ENCODE measurements at places on chromosomes 4 and X.

DNA sequence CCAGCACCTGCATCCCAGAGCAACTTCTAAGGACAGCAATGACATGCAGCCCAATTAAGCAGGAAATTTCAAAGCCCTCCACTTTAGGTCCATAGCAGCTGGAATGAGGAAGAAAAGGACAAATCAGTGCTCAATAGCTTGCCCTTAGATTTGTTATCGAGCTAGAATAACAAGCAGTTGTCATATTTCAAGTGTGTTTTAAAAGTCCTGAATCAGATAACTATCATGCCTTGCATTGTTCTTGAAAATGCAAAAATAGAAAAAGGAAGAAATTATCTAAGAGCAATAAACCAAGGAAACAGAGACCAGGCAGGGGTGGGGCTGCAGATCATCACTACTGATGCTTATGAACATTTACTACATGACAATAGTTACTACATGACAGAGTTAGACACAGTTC, 43.9 kb upstream of the KLF3 start:
- DNase-seq, result no peak

GRCh38 chr4:11894977-11895376, 466.3 kb upstream of the HS3ST1 start:
- no peak for DNase-seq

DNA sequence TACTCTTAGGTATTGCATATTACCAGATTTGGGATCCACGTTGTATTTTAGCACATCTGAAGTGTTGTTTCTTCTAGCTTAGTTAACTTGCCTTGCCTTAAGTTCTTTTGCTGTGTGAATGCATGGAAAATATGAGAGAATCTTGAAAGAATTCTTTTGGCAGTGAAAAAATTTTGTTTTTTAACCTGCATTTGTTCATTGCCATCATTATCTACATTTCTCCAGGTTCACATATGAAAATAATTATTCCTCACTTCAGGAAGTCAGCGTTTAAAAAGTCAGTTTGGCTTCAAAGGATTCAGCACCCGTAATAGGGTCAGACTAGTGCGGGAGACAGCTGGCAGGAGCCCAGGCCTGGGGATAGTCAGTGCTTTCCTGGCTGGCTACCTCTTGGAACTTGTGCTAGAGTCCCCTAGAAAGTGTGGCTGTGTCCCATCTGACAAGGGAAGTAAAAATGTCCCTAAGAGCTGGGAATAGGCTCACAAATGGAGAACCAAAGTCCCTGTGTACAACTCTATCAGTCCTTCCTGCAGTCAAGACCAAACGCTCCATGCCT, 251.9 kb upstream of the KLF3 start:
- DNase-seq, result no peak

DNA sequence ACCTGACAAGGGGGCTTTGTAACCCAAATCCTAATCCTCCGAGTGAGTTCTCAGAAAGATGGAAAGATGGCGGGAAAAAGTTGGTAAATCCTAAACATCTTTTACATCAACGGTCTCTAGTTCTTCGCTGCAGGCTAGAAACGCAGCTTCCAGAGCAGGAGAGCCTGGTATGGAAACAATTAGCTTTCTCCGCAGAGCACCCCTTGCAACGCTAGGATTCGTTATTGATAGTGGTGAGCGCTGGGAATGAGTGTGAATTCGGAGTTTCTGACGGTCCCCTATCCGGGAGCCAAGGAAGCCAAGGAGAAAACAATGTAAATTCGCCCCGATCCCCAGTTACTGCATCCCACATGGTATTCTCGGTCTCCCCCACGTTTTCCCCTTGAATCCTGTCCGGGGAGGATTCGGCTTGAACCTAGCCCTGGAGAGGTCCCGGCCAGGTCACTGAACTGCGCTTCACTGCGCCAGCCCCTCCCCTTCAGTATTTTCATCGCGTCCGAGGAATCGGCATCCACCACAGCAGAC, 4.7 kb upstream of the NEUROG2 start:
- no peak for DNase-seq

- no peak for DNase-seq
Measured at GRCh38 chrX:103913356-103914020, 48.9 kb upstream of the TMSB15B start.

DNA sequence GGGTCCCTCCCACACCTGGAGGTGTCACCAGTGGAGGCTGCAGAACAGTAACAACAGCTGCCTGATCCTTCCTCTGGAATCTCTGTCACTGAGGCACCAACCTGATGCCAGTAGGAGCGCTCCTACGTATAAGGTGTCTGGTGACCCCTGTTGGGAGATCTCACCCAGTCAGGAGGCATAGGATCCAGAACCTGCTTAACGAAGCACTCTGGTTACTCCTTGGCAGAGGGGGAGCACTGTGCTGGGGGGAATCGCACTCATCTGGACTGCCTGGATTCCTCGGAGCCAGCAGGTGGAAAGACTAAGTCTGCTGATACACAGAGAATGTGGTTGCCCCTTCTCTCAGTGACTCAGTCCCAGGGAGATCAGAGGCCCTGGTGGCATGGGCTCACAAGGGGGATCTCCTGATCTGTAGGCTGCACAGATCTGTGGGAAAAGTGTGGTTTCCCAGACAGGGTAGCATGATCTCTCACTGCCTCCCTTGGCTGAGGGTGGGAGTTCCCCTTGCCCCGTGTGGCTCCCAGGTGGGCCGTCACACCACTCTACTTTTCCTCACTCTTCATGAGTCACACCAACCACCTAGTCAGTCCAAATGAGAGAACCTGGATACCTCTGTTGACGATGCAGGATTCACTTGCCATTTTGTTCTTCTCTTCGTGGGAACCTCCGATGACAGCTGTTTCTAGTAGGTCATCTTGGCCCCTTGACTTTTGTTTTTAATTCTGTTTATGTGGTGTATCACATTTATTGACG, 305.9 kb downstream of the IDS start:
- no peak for DNase-seq

- no peak for DNase-seq
Measured at GRCh38 chr4:6446538-6447451, 25.6 kb downstream of the PPP2R2C start.

- no peak for DNase-seq
Measured at GRCh38 chr4:168784786-168785461, 225.1 kb downstream of the CBR4 start.

DNA sequence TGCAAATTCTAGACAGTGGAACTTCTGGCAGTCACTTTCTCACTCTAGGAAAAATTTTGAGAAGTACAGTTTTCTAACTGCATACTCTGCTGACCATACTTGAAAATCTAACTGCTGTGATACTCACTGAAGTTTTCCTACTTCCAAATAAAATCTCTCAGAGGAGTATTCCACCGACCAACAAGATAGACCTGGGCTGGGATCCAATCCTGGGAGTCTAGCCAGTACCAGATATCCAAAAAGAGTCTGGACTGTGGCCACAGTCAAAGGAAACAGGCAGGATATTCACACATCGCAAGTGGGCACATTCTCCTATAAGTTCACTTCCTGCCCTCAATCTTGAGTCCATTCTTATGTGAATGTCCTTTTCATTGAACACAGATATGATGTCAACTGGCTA, 1138.7 kb upstream of the PCDH7 start:
- no peak for DNase-seq

- no peak for DNase-seq
Measured at GRCh38 chr4:38466401-38466800, 197.6 kb upstream of the KLF3 start.

- DNase-seq, result no peak
Measured at GRCh38 chrX:123847056-123847455, 12.8 kb upstream of the XIAP start.

DNA sequence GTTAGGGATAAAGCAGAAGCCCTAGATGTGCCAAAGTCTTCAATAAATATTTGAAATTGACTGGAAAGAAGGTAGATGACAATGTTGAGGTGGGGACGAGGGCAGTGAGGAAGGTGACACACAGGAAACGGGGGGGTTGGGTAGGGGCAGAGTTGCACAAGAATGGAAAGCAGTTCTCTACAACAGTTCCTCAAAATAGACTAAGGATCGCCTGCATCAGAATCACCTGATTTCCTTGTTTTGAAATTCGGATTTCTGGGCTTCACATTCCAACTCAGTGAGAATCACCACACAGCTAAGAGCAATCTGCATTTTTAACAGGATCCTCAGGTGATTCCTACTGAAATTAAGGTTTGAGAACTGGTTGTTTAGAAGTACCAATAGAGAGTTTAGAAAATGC, 70.6 kb downstream of the ARFIP1 start:
- DNase-seq, result no peak

DNA sequence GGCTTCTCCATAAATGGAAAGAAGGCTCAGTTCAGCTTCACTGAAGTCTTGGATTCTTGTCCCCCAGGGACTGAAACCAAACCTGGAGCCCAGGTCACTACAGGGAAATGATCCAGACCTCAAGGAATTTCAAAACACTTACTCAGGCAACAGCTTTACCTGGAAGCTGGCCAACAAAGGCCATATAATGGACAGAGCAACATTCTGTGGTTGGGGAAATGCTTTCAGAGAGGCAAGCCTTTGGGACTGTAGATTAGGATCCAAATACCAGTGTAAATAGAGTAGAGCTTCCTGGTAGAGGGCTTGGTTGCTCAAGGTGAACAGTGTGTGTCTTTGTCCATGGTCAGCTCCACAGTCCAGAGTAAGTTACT, 57.0 kb upstream of the PROM1 start:
- peak; percentile 71 for DNase-seq
